PC-9 (cell line): ENCODE measurements at places on chromosomes 7 and 10. TPM values are rescaled to one million over a fixed set of nuclear protein-coding genes. Genes with fewer than 3 reads are reported as not detected.
A peak's percentile ranks its signal among the peaks of the same experiment; 100 is the strongest.

NAT16 gene
- not detected in 2 replicates for total RNA-seq

- DNase-seq: no peak
These were observed 79.2 kb downstream of the EPDR1 start for GRCh38 chr7:37999673-38000072.

ARL3 gene
- total RNA-seq: 7.1 and 9.7 TPM in 2 replicates

SRI gene
- total RNA-seq: 235 and 269 TPM in 2 replicates

DNA sequence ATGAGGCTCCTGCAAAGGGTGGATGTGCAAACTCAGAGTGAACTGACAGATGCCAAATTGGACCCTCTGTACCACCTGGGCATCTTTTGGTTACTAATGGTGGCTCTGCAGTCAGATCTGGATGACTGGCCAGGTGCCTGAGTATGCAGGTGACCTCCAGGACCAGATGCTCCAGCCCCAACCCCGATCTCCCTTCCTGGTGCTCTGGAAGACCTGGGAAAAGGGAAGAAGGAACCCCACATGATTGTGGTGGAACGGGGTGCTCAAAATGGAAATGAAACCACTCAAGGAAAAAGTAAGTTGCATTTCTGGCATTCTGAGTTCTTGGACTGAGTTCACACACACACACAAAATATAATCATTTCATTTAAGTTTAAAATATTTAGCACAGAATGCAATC, 9.8 kb upstream of the AEBP1 start:
- DNase-seq: no peak

DNA sequence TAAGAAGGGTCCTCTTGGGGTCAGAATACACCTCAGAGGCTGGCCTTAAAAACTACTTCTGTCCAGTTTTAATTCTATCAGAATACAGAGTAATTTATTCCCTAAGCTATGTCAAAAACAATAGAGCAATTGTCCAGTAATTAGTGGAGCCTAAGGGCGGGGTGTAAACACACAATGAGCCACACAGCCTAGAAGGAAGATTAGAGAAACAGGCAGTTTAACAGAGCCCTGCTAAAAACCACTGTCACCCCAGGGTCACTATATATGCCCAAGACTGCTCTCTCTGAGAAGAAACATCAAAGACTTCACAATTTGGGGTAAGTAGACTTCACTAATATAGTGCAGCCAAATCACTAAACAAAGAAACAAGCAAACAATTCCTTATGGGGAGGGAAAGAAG, 27.2 kb upstream of the WNT2 start:
- no peak for DNase-seq

GRCh38 chr10:34475274-34475646, 339.8 kb downstream of the PARD3 start:
- DNase-seq: no peak

DNA sequence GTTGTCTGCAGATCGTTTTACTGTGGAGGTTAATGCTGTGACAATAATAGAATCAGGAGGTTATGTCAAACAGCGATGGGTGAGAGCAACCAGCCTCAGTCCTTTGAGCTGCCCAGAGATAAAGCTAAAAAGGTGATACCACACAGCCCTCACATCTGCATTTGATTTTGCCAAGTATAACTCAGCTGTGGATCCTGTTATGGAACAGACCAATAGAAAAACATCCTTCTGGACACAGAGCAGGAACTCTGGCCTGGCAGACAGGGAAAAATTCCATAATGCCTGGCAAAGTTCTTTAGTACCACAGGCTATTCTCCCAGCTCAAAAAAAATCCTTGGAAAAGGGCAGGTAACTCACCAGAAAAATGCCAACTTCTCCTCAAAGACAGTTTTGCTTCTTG, 87.1 kb upstream of the PDLIM1 start:
- DNase-seq: no peak

SPRN gene
- total RNA-seq: not detected in 2 replicates

GNGT1 gene
- 1.1 TPM in 1 of 2 replicates, not detected in the other for total RNA-seq

GRCh38 chr10:119703903-119704508, 21.8 kb upstream of the INPP5F start:
- DNase-seq: no peak

GRCh38 chr10:123007558-123008354, 839 bp downstream of the IKZF5 start:
- peak; percentile 3 for DNase-seq

DNA sequence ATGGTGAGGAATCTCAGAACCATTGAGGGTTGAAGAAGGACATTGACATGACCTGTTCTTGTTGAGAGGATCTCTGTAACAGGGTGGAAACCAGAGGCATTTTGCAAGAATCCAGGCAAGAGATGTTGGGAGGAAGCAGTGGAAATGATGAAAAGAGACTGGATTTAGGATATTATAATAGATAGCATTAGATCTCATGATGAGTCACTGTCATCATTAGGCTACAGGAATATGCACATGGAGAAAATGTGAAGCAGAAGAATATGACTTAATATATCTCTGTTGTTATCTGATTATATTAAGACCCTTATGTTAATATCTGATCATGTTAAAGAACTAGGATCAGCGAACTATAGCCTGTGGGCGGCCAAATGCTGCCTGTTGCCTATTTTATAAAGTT, 393.0 kb upstream of the MTPN start:
- DNase-seq: no peak

DNA sequence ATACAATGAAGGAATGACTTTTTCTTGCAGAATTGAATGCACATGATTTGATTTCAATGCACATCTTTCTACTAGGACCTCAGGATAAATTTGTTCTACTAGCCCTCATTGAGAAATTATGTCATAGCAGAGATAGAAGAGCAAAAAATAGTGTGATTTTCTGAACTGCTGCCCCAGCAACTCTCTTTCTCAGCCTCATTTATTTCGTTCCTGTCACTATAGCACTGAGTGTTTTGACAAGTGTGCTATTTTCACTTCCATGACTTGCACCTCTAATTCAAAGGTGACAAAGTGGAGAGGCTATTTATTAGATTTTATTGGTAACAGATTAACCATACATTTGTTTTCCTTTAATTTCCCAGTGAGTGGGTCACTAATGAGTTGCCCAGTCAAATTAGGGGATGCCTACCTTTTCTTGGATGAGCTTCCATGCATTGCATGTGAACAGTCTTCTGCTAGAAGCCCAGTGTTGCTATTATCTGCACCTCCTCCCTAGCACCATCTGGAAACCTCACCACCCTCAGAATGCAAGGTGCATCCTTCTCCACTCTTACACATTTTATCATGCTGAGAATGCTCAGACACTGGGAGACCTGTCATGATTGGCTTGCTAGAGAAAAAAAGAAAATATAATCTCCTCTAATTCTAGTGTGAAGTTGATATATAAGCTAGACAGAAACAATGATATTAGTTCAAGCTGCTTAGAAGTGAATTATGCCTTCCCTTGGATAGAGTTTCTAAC, 119.6 kb upstream of the CTTNBP2 start:
- no peak for DNase-seq

GRCh38 chr10:4303045-4303444, 518.0 kb upstream of the KLF6 start:
- DNase-seq: no peak

GRCh38 chr7:92657391-92657790, 67.2 kb upstream of the FAM133B start:
- no peak for DNase-seq

- DNase-seq: peak; percentile 37
These were observed 13.3 kb downstream of the SLC26A5 start for GRCh38 chr7:103432712-103433111.

PRKRIP1 gene
- total RNA-seq: 34.6 and 43.1 TPM in 2 replicates

DNA sequence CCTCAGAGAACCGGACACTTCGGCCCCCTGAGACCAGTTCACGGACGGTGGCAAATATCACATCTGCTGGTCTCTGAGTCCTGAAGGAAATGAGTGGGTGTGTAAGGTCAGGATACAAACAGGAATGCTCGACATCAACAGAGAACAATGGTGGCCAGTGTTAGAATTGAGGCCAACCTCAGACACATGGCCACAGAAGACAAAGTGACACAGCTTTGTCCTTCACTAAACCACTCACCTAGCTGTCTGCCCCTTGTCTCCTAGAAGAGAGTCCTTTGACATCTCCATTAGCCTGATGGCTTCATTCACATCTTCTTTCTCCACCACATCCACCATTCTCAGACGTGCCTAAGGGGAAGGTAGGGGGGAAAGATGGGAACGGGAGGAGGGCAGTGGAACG, 4.3 kb downstream of the COPS6 start:
- DNase-seq: no peak

GRCh38 chr10:60175441-60175971, 214.2 kb downstream of the ANK3 start:
- no peak for DNase-seq

TAS2R5 gene
- total RNA-seq: 1.1 and 2.1 TPM in 2 replicates

CCDC3 gene
- 0.13 TPM in 1 of 2 replicates, not detected in the other for total RNA-seq

GSTO2 gene
- 3.3 and 4.3 TPM in 2 replicates for total RNA-seq

DNA sequence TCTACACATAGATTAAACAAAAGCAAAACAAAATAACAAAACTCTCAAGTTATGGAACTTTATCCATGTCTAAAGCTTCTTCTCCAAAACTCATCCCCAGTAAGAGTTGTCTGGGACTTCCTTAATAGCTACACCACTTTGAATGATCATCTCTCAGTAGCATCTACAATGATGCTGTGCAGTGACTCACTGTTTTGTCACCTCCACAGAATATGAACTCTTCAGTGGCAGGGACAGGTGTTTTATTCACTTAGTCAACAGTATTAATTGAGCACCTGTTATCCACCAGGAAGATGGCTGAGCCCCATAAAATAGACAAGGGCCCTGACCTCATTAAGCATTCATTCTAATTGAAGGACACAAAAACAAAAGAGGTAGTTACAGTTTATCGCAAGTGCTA, 350.7 kb downstream of the ELMO1 start:
- DNase-seq: no peak

ACTR3C gene
- 24.1 and 34.5 TPM in 2 replicates for total RNA-seq

- DNase-seq: no peak
These were observed 573.9 kb upstream of the PCDH15 start for GRCh38 chr10:55374917-55375316.

DNA sequence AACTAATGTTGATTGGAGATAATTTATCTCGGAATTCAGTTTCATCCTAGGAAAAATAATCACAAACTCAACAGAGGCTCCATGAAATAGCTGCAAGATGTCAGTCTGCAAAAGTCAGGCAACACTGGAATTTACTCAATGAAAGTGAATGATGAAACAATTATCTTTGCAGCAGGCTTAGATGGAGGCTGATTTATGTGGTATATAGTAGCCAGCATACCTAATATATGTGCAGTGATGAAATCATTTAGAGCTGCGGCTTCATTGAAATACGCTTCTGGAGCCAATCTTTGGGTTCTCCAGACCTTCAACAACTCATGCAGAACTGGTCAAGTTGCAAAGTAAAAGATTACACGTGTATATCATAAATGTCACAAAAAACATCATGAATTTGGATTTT, 113.3 kb downstream of the ITGA8 start:
- DNase-seq: no peak

PRLHR gene
- not detected in 2 replicates for total RNA-seq

DNA sequence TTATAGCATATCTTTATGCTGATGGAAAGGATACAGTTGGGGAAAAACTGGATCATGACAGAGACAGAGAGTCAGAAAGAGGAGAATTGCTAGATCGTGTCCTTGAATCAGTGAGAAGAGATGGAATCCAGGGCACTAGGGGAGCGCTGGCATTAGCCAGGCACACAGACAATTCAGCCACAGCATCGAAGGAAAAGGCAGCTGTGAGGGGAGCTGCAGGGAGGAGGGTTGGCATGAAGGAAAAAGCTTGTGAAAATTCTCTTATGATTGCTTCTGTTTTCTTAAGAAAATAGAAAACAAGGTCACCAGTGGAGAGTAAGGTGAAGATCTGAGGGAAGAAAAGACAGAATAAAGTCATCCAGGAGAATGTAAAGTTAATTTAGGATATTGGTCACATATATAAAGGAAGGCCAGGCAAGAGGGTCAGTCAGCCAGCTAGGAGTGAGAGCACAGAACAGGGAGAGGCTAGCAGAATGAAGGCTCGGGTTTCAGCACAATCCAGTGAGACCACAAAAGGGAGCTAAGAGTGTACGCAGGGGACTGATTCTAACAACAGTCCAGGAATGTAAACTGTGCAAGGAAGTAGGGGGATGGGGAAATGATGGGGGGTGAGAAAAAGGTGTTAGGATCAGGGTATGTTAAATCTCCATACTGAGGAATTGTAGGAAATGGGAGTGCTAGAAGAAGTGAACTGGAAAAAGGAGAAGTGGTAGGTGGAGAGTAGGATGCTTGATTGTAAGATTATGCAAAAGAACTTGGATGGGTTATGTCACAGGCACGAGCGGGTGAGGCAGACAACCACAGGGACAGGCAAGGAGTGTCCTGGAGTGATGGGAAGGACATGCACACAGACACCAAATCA, 112.0 kb downstream of the RNF32 start:
- DNase-seq: no peak

DNA sequence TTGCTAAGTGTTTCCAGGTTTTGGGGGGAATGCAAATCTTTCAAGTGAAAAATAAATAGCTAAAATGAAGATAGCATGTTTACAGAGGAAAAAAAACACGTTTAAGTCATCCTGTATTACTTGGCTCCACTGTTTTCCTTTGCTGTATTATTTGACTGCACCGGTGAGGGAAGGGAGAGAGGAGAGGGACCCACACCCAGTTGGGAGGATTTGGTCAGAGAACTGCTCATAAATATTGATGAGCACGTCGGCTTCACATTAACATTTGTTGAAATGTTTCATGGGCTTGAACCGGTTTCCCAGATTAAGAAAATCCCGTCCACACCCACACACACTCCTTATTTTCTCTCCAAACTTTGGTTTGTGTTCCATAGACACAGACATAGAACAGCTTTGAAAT, 493.8 kb upstream of the MGMT start:
- no peak for DNase-seq

GRCh38 chr10:45373003-45373575, 927 bp upstream of the ALOX5 start:
- peak; percentile 37 for DNase-seq

ARHGEF35 gene
- total RNA-seq: 27.6 and 29.6 TPM in 2 replicates

- DNase-seq: no peak
These were observed 137.5 kb downstream of the PARD3 start for GRCh38 chr10:34677591-34677990.

HTR5A gene
- not detected in 2 replicates for total RNA-seq

DNA sequence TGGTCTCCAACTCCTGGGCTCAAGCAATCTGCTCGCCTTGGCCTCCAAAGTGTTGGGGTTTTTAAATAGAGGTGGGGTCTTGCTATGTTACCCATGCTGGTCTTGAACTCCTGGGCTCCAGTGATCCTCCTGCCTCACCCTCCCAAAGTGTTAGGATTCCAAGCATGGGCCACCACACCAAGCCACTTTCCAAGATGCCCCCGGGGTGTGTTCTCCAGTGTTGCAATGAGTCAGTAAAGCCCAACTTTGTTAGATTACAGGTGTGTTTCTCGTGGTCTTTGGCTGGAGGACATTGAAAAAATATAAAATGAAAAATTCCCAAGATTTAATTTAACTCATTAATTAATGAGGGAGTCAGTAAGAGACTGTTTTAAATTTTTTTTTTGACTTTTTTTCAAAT, 29.2 kb downstream of the TACR2 start:
- DNase-seq: peak; percentile 35

GNG11 gene
- total RNA-seq: 2.3 and 4.4 TPM in 2 replicates

SNCG gene
- total RNA-seq: 99.4 and 144 TPM in 2 replicates

DNA sequence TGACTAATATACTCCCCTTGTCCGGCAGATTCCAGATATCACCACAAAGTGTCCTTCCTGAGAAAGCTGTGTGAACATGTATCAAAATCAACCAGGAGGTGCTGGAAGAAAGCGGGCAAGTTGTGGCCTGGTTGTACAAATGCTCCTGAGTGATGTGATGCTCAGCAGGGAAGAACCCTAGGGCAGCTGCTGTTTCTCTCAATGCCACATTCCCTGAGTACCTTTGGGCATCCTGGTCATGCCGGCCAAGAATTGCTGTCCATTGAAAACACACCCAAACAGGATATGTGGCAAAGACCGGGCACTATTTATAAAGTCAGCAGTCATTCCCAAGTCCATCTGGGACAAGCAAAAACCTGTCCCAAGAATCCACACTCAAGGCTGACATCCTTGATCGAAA, 7.8 kb upstream of the ADCY1 start:
- no peak for DNase-seq
